ENCODE measurements at places on chromosomes 1 and 21.

GRCh38 chr1:2388004-2388913 is 3.1 kb downstream of the MORN1 start:
- DNase-seq, result no peak

- DNase-seq, result no peak
These were observed 623 bp downstream of the CAPN2 start for GRCh38 chr1:223712850-223713474.

GRCh38 chr1:117895482-117896114 is 33.8 kb downstream of the GDAP2 start:
- peak; percentile 59 for DNase-seq

GRCh38 chr21:24729568-24729967 is 877.7 kb downstream of the MRPL39 start:
- no peak for DNase-seq

DNA sequence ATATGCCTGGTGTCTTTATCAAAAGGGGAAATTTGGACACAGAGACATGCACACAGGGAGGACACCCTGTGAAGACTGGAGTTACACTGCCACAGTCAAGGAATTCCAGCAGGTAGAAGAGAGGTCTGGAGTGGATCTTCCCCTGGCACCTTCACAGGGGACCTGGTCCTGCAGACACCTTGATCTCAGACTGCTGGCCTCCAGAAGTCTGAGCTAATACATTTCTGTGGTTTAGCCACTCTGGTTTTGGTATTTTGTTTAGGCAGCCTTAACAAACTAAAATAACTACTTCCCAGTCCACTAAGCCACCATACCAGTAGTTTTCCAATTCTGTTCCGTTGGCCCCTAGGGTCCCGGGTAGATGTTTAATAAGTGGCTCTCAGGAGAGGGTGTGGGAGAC is 164.7 kb downstream of the SETD4 start:
- no peak for DNase-seq

GRCh38 chr1:153693466-153693865 is 15.0 kb downstream of the NPR1 start:
- no peak for DNase-seq

- DNase-seq, result no peak
These were observed 770 bp downstream of the NTNG1 start for GRCh38 chr1:107141491-107142126.

DNA sequence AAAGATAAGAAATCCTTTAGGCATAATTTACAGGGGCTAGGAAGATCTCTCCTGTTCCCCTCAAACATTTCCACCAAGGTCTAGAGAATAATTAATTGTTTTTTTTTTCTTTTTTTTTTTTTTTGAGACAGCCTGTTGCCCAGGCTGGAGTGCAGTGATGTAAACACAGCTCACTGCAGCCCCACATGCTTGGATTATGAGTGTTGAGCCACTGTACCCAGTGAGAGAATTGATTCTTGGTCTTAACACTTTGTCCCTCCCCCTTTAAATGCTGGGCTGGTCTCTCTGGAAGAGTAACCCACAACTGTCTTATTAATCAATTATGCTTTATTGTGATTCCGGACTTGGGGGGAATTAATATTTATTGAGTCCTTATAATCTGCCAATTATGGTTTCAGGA is 33.4 kb downstream of the ATF3 start:
- no peak for DNase-seq

DNA sequence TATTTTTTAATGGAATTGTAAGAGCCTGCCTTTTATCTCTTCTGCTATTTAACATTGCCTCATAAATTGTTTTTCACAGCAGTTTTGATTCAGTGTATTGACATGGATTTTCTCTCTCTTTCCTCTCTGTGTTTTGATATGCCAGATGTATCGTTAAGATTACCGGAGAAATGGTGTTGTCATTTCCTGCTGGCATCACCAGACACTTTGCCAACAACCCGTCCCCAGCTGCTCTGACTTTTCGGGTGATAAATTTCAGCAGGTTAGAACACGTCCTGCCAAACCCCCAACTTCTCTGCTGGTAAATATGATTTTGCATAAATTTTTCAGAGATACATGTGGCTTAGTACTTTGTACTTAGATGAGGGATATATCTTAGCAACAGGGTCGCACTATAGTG is 23.1 kb upstream of the DYNLT5 start:
- DNase-seq, result peak; percentile 46

GRCh38 chr1:61244114-61244513 is 161.8 kb downstream of the NFIA start:
- no peak for DNase-seq

- DNase-seq, result no peak
These were observed 95.9 kb downstream of the LRIG2 start for GRCh38 chr1:113168946-113169345.

GRCh38 chr1:35319988-35320713 is 51.6 kb downstream of the ZMYM4 start:
- no peak for DNase-seq

DNA sequence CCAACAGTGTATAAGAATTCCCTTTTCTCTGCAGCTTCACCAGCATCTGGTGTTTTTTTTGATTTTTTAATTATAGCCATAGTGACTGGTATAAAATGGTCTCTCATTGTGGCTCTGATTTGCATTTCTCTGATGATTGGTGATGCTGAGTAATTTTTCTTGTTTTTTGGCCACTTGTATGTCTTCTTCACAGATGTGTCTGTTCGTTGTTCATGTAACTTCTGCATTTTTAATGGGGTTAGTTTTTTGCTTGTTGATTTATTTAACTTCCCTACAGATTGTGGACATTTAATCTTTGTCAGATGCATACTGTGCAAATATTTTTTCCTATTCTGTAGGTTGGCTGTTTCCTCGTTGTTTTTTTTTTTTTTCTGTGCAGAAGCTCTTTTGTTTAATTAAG is 20.5 kb upstream of the OR2L5 start:
- DNase-seq, result no peak

DNA sequence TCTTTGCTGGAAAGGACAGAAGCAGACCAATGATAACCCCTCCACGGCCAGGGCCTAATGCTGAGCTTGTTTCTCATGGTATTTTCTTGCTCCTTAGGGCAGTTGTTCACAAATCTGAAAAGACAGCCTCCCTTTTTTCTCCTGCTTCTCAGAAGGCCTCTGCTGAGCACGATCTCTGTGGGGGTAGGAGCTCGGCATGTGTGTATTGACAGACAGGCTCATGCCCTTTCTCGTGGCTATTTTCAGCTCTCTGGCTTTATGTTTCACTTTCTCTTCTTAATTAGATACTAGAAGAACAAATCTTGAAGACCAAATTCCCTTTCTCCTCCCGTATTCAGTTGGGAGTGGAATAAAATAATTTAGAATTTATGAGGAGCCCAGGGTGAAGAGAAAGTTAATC is 768 bp upstream of the RIIAD1 start:
- DNase-seq, result no peak

DNA sequence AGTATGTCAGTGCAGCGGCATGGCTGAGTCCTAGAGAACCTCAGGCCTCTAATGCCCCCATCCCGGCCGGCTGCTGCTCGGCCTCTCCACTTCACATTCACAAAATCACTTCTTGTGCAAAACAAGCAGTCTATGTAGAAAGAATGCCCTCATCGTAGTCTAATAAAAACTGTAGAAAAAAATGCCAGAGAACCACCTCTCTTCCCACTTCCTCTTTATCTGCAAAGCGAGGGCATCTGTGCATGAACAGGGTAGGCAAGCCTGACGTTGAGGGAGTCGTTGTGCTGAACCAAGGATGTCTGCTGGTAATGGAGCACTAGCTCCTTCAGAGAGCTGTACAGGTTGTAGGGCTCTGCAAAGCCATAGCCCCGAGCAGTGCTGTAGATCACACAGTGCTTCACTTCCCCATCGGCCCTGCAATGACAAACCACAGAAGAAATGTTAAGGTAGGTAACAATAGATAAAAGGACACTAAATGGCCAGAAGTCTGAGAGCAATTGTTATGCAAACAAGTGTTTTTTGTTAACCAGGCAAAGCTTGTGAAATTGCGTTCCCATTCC is 88.9 kb downstream of the PIK3R3 start:
- DNase-seq, result no peak

DNA sequence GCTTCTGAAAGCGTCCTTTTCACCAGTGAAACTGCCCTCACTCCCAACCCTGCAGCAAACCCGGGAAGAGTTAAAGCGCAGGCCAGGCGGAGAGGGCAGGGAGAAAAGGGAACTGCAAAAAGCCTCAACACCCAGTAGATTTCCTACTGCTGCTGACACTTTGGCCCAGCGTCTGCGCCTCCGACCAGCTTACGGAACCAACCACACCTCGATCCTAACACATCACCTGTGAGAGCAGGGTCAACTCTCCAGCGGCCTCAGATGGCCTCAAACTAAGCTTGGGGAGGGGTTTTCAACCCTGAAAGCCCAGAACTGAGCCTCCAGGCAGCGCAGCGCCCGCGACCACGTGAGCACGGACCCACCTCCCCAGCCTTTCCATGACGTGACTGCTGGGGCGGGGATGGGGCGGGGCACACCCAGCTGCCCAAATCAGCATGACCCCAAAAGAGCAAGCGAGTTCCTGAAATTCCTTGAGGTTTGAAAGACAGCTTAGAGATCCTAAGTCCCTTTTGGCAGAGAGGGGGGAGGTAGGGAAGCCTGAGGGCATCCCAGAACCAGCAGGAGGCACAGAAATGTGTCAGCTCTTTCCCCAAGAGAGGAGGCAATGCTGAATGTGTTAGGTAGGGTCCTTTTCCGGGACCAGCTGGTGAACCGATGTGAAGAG is 59.1 kb downstream of the ITPKB start:
- DNase-seq, result peak; percentile 77

GRCh38 chr21:15439726-15440125 is 290.1 kb upstream of the USP25 start:
- DNase-seq, result no peak

DNA sequence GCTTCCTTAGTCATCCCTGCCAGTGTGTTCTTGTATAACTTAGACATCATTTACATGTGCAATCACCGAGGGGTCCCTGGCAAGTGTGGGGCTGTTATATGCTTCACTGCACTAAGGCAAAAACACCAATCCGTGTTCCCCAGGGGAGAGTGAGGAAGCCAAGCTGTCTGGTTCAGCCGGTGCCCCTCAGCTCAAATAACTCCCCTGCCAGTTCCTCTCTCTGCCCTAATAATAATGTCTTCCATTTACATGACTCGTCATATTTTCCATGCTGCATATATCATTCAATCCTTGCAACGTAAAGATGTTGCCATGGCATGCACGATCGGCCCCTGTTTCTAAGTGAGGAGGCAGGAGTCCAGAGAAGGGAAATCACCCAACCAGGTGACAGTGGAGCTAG is 24.4 kb upstream of the NDC1 start:
- no peak for DNase-seq

DNA sequence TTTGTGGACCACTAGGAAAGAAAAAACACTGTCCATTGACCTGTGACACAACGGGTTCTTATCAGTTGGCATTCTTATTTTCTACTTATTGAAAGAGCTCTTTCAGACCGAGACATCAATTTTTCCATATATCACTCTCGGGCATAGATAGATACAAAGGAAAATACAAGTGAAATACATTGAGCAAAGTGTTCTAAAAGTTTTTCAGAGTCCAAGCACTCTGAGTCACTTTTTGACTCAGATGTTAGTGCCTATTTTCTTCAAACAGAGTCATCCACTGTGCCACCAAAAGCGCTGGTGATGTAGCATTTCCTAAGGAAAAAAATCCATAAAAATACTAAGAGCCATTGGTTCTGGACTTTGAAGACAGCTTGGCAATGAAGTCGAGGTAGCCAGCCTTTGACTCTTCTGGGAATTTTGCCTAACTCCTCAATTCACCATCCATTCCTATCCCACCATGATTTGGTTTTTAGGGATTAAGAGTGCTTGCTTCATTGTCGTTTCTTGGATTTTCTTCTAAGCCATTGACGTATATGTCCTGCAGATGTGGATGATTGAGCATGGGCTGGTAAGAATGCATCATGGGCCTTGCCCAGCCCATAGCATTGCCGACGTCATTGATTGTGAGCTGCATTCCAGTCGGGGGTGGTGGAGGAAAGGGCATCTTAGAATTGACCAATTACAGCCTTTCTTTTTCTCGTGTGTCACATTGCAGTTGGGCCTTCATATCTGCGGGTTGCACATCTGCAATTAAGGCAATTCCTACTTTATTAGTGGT is 10.6 kb downstream of the GALNT2 start:
- no peak for DNase-seq

- DNase-seq, result no peak
These were observed 71.4 kb downstream of the AGPAT3 start for GRCh38 chr21:43936247-43936967.

DNA sequence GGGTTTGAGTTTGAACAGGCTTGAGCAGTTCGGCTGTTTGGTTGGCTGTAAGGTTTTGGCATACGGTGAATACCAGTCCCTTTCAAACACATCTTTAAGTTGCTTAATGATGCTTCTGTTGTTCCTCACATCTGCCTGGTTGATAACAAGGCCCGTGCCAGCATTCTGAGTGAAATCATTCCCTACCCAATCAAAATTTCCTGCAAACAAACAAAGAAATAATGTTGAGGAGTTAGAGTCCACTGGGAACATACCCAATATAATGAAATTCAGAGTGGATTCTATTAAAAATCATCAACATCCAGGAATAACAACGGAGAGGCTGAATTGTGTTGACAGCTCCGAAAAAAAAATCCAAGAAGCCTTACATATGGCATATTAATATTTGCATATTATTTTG is 91.0 kb upstream of the MAP1LC3C start:
- no peak for DNase-seq

DNA sequence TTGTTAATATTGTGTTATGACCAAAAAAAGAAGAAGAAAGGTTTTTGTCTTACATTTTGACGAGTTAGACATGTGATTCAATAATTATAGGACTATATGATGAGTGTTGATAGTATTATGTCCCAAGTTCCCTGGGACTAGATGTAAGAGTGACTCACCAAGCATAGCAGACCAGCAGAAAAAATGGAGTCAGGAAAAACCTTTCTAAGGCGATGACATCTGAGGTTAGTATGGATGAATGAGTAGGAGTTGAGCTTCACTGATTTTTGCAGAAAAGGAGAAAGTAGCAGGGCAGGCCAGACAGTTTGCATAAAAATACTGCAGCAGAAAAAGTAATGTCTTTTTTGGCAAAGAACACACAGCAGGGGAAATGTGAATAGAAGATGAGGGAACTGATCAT is 1041.3 kb upstream of the ADGRL4 start:
- DNase-seq, result no peak

DNA sequence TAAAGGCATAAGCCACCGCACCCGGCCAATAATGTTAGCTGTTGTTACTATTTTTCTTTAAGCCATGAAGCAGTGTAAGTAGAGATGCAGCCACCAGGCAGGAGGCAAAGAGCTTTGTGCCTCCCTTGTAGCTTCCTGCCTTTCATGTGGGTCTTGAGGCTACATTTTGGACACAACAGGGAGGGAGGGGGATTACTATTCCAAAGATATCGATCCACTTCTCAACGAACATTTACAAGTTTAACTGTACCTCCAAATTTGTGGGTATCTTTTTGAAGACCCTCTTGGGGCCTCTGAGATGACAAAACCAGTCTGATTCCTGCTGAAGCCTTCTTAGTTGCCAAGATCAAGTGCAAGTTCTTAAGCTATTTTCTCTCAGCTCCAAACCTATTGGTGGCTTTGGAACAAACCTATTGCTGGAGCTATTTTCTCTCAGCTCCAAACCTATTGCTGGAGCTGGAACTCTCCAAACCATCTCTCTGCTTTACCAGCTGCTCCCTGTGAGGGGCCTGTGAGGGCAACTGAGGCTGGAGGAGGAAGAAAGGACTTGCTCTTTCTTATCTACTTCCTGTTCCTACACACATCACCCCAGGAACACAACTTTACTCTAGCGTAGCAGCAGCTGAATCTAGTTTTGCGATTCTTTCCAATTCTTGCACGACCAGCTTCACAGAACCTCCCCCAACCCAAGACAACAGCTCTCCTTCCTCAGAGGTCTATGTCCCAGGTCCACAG is 16.1 kb upstream of the RCAN3 start:
- peak; percentile 42 for DNase-seq
